ENCODE measurements at places on chromosomes 5 and 9.
A peak's percentile ranks its signal among the peaks of the same experiment; 100 is the strongest.

GRCh38 chr9:104078596-104078995 lies 15.5 kb upstream of the SMC2 start:
- DNase-seq = no peak

GRCh38 chr5:78405829-78406750 lies 45.7 kb downstream of the SCAMP1 start:
- no peak for DNase-seq

DNA sequence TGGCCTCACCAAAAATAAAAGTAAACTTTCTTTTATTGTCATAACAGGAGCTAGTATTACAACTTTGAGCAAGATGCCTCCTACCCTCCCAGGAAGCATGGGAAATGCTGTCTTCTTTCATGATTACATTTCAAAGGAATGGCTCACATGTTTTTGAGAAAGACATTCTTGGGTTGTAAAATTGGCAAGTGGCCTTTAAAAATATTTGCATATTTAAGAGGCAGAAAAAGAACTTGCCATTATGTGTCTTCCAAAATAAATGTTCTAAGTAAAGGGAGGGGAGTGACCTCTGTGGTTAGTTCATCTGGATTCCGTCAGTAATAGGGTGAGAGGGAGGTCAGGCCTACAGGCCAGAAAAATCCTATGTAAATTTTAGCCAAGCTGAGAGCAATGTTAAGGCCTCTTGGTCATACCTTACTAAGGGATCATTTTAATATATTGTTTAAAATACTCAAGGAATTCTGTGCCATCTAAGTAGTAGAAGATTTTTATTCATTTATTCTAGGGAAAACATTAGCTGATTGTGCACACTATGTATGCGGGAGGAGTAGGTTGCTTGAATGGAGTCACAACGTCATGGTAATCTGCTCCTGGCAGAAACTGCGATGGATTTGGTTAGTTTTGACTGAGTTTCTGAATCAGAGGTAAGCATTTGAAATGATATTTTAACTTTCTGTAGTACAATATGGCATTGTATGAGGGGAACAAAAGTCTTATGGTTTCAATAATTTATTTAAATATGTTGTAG lies 1485.7 kb upstream of the CDH9 start:
- DNase-seq = no peak

DNA sequence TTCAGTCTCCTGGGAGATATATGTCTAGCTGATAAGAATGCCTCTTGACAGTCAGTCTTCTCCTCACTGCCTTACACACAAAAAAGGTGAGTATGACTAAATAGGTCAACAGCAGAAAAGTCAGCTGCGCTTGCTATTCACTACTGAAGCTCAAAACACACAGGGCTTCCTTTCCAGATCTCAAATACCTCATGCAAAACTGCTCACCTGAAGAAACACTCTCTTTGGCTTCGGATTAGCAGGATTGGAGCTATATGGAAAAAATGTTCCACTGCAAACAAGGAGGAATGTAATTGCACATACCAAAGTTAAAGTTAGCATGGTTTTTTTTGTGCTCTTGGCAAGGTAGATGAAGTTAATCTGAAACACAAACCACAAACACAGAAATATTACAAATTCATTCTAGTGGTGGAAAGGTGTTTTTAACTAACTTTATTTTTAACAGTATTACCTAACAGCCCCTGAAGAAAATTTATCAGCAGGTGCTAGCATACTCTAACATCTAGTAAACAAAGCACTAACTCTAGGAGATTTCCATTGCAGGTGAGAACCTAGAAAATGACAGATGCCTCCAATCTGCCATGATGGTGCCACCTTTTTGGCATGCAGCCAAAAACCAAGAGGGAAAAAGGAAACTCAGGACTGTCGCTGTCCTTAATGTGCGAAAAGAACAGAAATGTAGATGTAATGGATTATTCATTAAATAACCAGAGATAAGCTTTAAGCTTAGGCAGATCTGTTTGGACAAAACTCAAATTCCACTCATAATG lies 31.8 kb downstream of the ERMP1 start:
- no peak for DNase-seq

DNA sequence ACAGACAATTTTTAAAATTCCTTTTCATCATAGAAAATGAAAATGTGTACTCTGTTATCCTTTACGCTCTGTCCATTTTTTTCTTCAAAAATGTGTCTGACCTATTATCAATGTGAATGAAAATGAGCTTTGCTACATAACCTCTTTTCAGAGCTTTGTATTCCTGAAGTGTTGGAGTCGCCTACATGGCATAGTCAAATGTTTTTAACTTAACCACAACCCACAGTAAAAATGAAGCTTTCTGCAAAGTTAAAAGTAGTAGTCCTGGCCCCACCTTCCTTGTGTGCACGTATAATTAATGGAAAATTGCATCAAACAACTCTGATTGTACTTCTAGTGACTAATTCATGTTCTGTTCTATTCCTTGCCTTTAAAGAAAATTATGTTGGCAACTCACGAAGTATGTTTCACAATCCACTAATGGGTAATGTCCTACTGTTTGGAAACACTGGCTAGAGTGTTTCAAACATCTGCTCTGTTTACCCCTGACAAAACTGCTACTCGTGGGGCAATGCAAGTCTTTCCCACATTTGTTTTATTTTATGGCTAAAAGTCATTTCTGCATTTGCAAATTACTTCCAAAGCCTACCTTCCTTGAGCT lies 18.6 kb upstream of the PSAT1 start:
- DNase-seq = no peak

DNA sequence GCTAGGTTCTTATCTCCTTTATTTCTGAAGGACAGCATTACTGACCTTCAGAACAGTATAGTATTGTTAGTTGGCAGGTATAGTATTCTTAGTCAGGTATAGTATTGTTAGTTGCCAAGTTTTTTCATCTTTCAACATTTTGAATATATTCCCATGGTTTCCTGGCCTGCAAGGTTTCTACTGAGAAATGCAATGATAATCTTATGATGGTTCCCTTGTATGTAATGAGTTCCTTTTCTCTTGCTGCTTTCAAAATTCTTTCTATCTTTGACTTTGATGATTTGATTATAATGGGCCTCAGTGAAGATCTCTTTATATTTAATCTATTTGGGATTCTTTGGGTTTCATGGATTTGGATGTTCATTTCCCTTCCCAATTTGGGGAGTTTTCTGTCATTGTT lies 12.4 kb upstream of the HSDL2 start:
- no peak for DNase-seq

DNA sequence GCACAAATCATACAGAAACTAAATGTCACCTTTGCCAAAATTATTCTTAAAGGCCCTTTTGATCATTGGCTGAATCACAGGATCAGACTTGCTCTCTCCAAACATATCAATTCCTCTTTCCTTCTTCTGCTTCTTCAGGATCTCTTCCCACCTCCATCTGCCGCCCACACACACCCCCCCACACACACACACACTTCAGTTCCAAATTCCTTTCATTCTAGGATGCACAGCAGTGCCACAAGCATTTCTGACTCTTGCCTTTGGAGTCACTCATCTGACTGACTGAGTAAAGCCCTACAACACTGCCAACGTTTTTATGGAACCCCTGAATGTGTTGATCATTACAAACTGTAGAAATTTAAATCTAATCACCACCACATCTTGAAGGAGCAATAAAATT lies 22.9 kb downstream of the DNAH5 start:
- DNase-seq = no peak

DNA sequence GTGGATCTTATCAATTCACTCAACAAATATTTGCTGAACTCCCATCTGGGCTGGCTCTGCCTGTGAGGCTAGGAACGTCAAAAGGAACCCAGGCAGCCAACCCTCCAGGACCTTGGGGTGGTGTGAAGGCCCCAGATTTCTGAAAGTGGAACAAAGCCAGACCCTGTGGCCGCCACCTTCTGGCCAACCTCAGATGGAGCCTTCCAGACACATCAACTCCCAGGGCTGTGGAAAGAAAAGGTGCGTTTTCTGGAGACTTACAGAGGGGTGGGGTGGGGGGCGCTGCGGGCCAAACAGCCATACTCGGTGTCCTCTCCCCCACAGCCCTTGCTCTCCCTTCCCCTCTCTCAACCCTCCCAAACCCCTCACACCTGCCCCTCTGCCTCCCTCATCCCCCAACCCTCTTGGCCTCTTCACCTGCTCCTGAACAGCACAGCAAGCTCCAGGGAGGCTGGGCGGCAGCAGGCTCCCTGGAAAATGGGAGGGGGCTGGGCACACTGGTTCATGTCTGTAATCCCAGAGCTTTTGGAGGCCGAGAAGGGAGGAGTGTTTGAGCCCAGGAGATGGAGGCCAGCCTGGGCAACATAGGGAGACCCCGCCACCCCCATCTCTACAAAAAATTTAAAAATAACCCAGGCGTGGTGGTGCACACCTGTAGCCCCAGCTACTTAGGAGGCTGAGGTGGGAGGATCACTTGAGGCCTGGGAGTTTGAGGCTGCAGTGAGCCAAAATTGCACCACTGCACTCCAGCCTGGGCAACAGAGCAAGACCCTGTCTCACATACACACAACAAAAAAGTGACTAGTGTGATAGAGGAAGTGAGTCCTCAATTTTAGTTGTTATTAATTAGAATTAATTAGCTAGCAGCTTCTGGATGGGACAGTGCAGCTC lies 45.0 kb upstream of the PRRC2B start:
- no peak for DNase-seq

GRCh38 chr9:109110329-109111021 lies 9.3 kb downstream of the TMEM245 start:
- DNase-seq = no peak

DNA sequence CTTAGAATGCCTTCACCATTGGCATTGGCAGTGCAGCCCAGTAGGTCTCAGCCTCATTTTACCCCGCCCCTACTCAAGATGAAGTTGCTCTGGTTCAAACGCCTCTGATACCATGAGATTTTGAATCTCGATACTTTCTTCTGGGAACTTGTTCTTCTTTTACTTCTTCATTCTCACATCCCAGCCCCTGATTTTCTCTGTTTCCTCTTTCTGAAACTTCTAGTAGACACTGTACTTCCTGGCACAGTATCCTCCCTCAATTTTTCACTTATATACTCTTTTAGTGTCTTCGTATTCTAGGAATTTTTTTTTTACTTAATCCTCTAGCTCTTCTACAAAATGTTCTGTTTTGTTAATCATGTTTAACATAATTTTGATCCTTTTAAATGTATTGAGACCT lies 13.1 kb upstream of the ZNF79 start:
- no peak for DNase-seq

DNA sequence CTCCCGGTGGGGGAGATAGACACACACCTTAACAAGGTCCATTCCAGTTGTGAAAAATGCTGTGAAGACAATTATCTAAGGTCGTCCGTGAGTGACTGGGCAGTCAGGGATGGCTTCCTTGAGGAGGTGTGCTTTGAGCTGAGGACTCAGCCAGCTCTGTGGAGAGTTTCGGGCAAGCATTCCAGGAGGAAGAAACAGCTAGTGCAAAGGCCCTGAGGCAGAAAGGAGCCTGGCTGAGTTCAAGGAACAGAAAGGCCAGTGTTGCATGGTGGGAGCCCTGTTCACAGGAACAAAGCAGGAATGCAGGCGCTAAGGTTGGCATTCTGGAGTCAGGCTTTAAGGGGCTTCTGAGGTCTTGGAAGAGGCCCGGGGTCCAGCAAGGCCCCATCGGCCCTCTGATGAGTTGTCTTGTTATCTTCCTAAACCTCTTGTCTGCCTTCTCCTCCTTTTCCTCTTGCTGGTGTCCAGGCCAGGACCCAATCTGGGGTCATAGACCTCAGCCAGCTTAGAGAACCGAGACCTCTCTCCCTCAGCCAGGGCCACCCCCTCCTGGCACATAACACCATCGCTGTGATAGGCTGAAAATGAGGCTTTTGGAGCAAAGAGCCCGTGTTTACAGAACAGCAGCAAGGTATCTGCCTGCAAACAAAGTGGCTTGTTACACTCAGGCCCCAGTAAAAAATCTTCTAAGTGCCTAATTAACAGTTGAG lies 270.2 kb upstream of the MVB12B start:
- DNase-seq = no peak

- DNase-seq = peak; percentile 29
Observed at GRCh38 chr5:93583768-93584595, 960 bp downstream of the NR2F1 start.

DNA sequence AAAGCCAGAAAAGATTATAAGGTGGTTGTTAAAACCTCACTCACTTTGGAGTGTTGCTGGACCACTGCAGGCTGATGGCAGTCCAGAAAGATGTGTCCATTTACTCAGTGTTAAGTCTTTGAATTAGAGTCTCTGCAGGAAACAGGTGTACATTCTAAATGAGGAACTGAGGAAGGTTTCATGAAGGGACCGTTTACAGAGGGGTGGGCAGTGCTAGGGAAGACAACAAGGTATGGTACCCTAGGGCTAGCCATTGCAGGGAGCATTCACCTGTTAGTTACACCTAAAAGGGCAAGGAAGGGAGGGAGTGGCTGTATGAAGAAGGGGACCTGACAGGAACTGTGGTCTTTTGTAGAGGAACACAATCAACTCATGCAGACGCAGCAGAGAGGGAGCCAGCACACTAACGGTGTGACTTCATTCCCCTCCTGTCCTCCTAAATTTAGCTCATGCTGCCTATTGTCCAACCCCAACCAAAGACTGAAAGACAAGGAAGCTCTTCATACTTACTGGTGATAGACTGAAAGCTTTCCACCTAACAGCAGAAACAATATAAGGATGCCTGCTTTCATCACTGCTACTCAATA lies 32.2 kb upstream of the PAX5 start:
- DNase-seq = no peak

GRCh38 chr5:125609011-125609410 lies 814.2 kb upstream of the GRAMD2B start:
- DNase-seq = no peak

DNA sequence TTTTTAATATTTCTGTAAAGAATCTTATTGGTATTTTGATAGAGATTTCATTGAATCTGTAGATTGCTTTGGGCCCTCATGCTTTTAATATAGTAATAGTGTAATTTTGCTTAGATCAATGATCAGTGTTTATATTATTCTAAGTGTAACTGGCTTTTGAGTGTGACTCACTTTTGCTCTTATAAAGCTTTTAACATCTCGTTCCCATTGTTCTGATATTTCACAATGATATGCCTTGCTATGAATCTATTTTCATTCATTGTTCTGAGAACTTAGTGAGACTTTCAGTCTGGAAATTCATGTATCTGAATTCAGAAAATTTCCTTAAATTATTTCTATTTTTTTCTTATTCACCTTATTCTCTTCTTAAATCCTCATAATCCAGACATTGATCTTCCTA lies 13.5 kb upstream of the MAMDC2 start:
- no peak for DNase-seq

DNA sequence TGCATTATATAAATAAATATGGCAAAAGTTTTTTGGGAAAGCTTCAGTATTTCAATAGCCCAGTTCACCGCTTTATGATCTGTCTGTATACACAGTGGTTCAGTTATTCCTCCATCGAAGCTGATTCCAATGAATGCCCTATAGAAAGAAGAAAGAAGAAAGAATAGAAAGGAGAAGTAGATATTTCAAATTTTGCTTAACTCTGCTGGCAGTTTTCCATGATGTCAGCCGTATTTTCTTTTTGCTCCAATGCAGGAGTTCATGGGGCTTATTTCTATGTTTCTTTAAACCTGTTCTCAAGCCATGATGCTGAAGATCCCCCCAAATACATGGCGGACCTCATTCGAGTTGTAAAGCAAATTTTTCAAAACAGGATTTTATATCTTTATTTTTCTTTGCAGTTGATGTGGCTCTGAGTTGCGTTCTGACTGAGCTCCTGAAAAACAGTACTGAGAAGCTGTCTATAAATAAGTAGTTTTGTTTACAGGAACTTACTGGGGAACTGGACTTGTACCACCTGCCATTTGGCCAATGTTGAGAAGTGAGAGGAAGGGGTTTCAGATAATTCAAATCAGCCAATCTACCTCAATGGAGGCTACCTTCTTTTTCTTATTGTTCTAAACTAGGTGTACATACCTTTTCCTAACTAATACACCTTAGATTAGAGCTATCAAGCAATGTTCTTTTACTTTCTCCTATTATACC lies 418.5 kb upstream of the MEF2C start:
- DNase-seq = no peak

- no peak for DNase-seq
Observed at GRCh38 chr9:74493512-74493911, 3.6 kb upstream of the RORB start.

Measured in hippocampal formation (tissue), 2 donors.